ENCODE measurements at places on chromosomes 4 and X.

- DNase-seq, result no peak
Measured at GRCh38 chr4:8033067-8033755, 93.5 kb upstream of the AFAP1 start.

- no peak for DNase-seq
Measured at GRCh38 chrX:132821974-132822633, 136.3 kb downstream of the HS6ST2 start.

GRCh38 chr4:128757712-128758111 is 51.8 kb upstream of the JADE1 start:
- DNase-seq, result no peak

- DNase-seq, result no peak
Measured at GRCh38 chr4:2741626-2742025, 14.5 kb downstream of the TNIP2 start.

GRCh38 chr4:37040816-37041215 is 203.7 kb upstream of the NWD2 start:
- no peak for DNase-seq

DNA sequence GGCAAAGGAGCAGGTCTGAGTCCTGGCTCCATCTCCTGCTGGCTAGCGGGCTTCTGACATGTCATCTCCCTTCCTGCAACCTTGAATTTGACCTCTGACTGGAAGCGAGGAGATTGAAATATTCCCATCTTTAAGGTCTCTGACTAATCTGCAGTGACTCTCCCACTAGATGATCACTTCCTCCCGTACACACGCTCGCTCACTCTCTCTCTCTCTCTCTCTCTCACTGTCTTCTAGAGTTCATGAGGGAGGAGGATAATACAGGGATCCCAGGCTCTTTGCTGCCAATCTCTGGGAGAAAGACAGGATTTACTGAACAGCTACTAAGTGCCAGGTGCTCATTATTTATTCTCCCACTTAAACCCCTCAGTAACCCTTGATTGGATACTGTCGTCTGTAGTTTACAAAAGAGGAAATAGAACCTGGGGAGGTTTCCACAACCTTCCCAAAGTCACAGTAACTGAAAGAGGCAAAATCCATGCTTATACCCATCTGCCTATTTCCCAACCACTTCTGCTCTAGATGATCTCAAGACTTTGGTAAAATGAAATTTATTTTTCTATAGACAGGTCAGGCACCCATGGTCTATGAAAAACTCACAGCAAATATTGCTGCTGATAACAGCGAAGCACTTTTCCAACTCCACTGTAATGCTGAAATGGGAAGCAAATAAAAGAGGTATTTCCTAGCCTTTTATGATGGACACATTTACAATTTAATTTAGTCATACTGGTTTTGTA is 193.5 kb upstream of the C1QTNF7 start:
- DNase-seq, result no peak

DNA sequence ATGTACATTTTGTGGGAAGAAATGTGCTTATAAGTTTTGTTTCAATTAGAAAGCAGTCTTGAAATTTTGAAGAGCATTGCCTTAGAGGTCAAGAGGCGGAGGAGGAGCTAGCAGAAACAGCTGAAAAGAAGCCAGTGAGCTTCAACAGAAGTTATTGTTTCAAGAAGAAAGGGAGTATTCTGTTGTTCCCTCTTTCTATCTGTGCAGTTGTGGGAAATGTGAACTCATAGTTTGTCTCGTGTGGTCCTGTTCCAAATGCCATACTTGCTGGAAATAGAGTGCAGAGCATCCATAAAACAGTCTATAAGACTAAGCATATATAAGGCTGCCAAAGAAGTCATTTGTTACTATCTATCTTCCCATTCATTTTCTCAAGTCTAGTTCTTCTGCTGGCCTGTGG is 1015.7 kb downstream of the DMD start:
- no peak for DNase-seq

DNA sequence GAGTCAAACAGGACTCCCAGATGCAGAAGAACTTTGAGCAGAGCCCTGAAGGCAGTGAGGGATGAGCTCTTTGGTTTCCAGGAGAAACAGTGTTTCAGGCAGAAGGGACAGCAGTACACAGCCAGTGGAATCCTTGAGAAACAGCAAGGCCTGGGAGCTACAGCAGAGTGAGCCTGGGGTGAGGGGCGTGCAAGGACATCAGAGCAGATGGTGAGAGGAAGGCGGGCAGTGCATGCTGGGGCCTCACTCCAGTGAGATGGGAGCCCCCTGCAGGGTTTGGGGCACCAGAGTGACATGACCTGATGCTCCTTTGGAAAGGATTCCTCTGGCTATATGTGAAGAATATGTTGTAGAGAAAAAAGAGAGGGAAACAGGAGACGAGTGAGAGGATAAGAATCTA is 98.1 kb upstream of the EGFL6 start:
- no peak for DNase-seq

- no peak for DNase-seq
Measured at GRCh38 chr4:84614891-84615290, 32.0 kb downstream of the CDS1 start.

GRCh38 chr4:184080674-184081073 is 137.0 kb downstream of the ENPP6 start:
- no peak for DNase-seq

DNA sequence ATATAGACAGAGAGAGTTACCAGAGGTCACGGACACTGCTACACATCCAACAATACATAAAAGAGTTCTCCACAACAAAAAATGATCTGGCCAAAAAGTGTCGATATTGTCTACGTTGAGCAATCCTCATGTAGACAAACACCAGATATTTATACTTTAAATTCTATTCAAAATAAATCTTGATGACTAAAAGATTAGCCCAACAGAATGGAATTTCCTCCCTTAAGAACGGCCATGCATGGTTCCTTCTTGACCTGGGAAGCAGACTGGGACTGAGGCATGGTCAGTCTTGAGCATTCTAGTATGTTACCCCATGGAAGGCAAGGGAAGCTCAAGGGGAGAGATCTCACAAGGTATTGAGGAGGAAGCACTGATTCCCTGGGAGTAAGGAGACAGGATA is 43.5 kb downstream of the LHFPL1 start:
- no peak for DNase-seq

DNA sequence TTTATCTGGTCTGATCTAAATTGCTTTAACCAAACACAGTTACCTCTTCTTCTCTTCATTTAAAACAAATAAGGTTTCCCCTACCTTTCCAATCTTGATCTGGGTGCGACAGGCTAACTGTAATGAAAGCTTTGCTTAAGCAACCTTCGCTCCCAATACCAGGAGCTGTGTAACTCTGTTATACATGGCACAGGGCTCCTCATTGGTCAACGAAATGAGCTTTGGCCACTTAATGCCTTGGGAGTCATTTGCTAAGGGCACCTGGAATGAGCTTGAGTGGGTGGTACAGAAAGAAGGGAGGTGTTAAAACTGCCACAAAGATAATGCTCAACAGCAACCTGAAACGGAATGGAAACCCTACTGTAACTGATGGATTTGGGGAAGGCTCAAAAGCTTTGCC is 140.5 kb downstream of the CHRNA9 start:
- DNase-seq, result no peak

DNA sequence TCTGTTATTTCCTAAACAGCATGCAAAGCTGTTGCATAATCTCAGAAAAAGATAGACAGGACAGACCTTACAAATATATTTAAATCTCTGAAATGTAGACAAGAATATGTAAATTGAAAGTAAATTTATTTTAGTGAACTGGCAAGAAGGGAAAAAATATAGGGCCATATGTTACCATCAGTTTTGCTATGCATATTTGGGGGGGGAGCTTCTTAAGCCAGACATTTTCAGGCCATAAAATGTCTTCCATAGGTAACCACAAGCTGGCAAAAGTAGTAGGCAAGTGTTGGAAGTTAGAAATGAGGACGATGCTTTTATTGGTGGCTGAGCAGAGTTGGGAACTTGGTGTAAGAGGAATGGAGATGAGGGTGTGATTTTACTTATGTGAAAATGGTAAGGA is 272.0 kb upstream of the CXXC4 start:
- DNase-seq, result no peak

Measured in stimulated activated CD8-positive, alpha-beta memory T cell treated with anti-CD3 and anti-CD28 coated beads, Interleukin-4, amount 100 ng/mL, for 1 hour (primary cell).